Activated CD8-positive, alpha-beta T cell treated with anti-CD3 and anti-CD28 coated beads for 36 hours (primary cell): ENCODE measurements at places on chromosomes 7 and 10. TPM values are rescaled to one million over a fixed set of nuclear protein-coding genes. Genes with fewer than 3 reads are reported as not detected.

- no peak for DNase-seq
Measured at GRCh38 chr7:129385116-129385515, 49.1 kb upstream of the STRIP2 start.

STRA8 gene
- total RNA-seq = not detected

- DNase-seq = no peak
Measured at GRCh38 chr10:101781984-101782810, 1.0 kb downstream of the NPM3 start.

ZNF33A gene
- 21.2 TPM for total RNA-seq

DNA sequence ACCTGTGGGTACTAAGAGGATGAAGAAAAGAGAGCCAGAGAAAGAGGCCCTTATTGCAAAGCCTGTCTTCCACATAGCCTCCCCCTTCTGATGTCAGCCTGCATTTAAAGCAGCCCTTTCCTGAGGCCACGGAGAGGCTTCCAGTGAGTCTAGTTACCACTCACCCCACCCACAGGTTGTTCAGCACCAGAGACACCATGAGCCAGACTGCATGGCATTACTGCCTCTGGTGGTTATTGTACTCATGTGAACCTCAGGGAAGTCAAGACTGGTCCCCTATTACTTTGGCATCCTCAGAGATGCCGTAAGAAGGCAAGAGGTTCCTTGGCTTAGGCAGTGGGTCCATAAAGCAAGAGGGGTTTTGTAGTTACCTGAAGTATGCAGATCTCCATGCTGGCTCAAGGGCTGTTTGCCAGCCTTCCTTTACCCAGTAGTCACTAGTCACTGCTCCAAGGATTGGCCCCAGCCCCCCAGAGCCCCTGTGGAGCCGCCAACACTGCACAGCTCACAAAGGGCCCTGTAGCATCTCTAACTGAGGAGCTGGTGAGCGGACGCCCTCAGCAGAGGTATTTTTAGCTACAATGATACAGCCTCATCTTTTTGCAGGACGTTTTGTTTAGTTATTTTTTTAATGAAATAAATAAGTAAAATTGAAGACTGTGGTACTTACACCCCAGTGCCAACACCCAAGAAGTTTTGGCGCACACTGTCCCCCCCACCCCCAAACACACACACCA lies 20.7 kb downstream of the LRRC4 start:
- DNase-seq = peak; percentile 9

DNA sequence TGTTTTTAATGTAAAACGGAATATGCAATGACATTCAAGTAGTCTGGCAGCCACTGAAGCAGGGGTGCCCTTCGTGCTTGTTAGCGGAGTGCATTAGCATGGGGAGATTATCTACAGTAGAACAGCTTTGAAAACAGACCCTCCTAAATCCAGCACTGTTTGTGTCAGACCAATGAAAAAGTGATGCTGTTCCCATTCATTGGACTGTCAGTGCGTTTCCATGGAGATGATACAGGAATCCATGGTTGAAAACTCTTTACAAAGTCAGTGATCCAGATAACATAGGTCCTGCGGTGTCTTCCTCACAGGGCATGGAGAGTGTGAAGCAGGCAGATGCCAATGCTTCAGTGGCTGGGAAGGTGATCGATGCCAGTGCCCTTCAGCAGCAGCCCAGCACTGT lies 73.6 kb downstream of the ITGB8 start:
- DNase-seq = no peak

GRCh38 chr10:116696919-116697318 lies 45.4 kb downstream of the HSPA12A start:
- no peak for DNase-seq

DNA sequence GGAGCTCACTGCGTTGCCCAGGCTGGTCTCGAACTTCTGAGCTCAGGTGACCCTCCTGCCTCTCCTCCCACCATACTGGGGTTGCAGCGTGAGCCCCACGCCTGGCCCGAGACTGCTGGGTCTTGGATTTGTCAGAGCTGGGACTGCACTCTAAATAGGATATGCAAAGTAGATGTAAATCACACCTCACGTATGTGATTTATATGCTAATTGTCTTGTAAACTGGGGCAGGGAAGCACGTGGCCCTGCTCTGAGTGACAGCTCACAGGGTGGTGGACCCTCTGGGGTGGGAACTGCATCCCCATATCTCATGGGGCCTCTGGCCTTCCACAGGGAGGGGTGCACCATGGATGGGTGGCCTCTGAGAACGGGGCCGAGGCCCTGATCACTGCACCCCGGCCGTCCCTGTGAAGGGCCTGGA lies 34.1 kb downstream of the GET4 start:
- DNase-seq = peak; percentile 41

DNA sequence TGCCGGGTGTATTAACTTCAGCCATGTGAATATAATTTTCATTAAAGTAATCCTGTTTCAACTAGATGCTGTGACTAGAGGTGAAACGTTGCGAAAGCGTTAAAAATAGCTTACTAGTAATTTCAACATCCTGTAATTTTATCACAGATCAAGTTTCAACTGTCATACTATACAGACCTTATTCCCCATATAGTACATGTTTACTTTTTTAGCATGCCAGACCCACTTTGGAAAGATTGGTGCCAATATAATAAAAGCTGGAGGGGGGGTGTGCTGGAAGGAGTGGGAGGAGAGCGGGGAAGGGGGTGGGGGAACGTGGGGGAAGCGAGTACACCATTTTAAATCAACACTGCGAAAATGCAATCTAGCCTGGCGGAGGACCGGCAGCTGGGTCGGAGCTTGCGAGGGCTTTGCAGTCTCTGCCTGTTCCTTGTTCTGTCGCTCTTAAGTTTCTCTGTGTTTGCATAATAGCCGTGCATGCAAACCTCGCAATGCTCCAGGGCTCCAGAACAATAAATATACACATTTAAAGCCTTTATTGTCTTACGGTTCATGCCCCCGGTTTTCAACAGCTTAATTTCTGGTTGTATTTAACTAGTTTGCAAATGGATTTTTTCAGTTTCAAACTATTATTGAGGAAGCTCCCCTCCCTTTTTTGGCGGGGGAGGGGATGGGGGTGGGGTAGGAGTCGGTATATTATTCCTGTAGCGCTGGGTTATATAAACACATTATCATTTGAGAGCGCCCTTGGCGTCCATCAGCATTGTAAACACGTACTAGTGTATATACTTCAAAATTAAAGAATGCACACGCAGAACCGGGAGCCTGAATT lies 1.3 kb upstream of the ARID5B start:
- DNase-seq = peak; percentile 74

- DNase-seq = no peak
Measured at GRCh38 chr10:22053048-22053447, 49.5 kb upstream of the DNAJC1 start.

GRCh38 chr10:27741173-27742091 lies 4.2 kb downstream of the MKX start:
- DNase-seq = peak; percentile 14

GRCh38 chr7:79741684-79742083 lies 288.2 kb upstream of the MAGI2 start:
- no peak for DNase-seq

- no peak for DNase-seq
Measured at GRCh38 chr10:26219676-26220075, 3.1 kb downstream of the GAD2 start.

- DNase-seq = no peak
Measured at GRCh38 chr7:101972627-101973026, 155.2 kb downstream of the CUX1 start.

EGR2 gene
- 46.6 TPM for total RNA-seq

DNA sequence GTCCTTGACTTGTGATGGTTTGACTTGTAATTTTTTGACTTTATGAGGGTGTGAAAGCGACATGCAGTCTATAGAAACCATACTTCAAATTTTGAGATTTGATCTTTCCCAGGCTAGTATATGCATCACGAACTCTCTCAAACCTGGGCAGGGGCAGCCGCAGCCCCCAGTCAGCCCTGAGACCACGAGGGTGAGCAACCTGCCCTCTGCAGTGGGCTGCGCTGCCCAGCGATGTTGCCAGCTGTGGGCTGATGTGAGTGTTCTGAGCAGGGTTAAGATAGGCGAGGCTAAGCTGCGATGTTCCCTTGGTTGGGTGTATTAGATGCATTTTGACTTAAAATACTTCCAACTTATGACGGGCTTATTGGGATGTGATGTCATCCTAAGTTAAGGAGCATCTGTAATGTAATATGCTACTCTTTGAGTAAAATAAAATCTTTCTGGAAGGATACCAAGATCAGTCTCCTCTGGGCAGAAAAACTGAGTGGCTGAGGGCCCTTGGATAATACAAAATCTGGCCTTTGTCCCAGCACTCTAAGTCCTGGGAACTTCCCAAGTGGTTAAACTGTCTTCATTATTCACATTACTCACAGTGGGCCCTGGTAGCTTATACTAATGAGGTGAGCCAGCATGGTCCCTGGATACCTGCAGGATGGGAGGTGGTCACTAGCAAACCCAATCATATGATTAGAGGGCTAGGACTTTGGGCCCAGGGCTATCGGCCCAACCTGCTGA lies 28.4 kb upstream of the CNPY1 start:
- DNase-seq = no peak

GRCh38 chr7:130901209-130901783 lies 167.3 kb upstream of the KLF14 start:
- DNase-seq = no peak

DNA sequence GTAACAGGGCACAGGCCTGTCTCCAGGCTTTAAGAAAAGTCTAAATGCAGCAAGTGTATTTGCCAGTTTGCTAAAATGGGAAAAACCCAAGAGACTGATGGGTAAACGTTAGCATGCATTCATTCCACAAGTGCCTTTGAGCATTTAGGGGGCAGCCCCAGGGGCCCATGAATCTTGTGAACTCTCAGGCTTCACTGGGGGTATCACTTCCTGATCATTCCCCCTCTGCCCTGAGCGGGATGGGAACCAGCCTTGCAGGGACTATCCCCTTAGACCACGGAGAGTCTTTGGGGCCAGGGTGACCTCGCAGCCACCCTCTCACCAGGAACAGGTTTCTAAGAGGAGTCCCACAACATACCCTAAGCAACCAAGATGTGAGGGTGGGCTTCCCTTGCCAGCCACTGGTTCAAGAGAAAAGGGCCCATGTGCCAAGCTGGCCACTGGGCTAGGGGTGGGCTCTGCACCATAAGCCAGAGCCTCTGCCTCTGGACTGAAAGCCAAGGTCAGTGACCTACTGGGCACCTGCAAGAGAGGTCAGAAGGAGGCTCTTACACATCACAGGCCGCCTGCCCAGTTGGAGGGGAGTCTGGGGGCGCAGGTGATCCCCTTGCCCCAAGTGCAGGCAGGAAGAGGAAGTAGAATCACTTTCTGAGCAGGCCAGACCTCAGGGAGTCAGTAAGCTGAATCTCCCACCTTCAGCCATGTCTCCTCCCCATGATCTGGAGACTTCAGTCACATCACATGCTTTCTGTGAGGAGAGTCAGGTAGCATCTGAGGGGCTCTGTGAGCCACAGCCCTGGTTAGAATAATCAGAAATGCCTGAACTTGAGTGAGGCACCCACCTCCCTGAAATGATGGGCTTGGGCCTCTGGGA lies 75.0 kb downstream of the C10orf105 start:
- peak; percentile 67 for DNase-seq

DNA sequence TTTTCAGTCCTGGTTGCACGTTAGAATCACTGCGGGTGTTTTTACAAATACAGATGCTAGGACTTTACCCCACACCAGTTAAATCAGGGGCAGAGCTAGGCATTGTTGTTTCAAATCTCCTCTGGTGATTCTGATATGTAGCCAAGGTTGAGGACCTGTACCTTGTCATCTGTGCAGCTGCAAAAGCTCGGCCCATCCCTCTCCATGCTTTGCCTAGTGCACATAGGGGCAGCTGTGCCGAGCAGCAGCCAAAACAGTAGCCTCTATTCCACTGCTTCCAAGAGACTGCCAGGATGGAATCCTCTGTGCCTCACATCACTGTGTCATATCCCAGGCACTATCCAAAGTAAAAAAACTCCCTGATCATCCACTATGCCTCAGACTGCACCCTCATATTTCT lies 181.3 kb downstream of the CDK14 start:
- no peak for DNase-seq

- peak; percentile 11 for DNase-seq
Measured at GRCh38 chr7:156156734-156157408, 344.6 kb upstream of the SHH start.

DNA sequence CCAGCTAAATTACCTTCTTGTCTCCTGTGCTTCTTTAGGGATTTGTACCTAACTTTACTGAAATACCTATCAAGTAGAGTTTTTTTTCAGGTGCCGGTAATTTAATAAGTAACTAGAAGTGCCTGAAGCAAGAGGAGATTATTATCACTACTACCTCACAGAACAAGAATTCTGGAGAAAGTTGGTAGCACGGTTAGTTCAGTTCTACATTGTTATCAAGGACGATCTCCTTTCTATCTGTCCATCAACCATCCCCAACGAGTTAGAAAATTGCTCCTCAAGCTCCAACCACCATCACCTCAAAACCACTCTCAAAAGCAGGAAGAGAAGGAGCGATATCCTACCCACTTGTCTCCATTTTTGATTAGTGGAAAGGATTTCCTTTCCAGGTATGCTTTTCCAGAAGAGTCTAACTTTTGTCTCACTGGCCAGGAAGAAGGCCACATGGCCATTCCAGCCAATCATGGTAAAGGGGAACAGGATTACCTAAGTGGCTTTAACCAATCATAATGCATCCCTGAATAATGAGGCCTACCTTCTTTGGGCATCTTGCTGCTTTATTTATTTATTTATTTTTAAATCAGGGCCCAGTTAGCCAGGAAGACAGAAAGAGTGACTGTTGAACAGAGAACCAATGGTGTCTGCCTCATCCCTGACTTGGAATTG lies 265.2 kb downstream of the SNX13 start:
- DNase-seq = no peak

- no peak for DNase-seq
Measured at GRCh38 chr7:158377800-158378623, 209.6 kb downstream of the PTPRN2 start.

DNA sequence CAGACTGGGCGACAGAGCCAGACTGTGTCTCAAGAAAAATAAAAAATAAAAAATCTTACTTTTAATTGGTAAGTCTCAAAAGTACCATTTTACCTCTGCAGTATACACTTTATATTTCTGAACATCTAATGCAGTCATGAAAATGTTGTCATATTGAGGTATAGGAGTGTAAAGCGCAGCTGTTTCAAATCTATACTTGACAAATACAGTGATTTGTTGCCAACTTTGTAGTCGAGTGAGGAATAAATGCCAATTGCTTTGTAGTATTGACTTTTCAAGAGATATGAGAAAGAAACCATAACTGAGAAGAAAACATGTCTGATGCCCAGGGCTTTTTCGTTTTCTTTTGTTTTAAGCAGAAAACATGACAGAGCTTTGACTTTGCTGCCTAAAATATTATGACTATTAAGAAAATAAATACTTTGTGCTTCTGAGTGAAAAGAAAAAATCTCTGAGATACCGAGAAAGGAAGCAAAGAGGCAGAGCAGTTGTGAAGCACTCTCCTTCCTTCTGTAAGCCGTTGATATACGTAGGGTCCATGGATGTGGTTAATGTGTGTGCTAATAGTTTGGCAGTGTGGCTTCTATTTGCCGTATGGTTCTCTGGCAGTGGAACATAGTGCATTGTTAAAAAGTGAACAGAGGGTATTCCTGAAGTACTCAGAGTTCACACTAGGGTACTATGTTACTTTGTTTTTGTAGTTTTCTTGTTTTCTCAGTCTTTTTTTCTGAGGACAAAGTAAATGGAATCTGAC lies 38.2 kb downstream of the AVL9 start:
- no peak for DNase-seq

SFTPA1 gene
- not detected for total RNA-seq
